AG09309 (cell line): ENCODE measurements at places on chromosomes 3 and 15.

- peak; percentile 33 for DNase-seq
These were observed 438 bp upstream of the SLC49A4 start for GRCh38 chr3:122794483-122794778.

DNA sequence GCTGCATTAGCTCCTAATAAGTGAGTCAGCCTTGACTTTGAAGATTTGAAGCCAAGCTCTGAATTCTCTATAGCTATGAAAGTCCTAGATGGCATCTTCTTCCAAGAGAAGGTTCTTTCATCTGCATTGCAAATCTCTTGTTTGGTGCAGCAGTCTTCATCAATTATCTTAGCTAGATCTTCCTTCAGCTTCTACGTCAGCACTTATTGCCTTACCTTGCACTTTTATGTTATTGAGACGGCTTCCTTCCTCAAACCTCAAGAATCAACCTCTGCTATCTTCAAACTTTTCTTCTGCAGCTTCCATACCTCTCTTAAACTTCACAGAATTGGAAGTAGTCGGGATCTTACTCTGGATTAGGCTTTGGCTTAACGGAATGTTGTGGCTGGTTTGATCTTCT, 167.6 kb downstream of the SCAPER start:
- no peak for DNase-seq

DNA sequence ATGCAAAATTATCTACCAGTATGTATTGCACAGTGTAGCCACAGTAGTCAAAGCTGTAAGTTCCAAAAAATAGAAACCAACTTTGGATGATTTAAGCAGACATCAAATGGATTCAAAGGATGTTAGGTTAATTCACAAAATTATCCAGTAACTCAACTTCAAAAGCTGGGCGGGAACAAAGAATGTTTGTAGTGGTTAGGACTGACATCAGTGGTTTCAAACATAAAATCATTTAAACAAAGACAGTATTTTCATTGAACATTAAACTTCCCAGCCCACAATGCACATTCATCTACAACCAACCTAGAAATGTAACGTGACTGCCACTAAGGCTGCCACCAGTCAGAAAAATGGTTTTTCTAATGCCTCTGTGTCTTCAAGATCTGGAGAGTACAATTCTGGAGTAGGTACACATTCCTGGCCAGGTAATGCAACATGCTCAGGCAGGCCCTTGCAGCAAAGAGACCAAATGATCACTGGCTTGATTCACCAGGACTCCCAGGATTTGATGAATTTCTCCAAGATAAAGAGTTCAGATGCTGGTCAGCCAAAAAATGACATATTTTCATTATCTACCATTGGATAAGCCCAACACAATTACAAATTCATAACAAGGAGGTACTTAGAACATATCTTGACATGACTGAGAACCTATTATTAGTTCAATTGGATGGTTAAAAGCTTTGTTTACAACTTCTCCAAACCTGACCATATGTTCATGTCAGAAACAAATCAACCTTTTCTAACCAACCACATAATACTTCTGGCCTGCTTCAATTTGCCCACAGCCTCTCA, 189.8 kb upstream of the CNTN4 start:
- DNase-seq, result no peak

DNA sequence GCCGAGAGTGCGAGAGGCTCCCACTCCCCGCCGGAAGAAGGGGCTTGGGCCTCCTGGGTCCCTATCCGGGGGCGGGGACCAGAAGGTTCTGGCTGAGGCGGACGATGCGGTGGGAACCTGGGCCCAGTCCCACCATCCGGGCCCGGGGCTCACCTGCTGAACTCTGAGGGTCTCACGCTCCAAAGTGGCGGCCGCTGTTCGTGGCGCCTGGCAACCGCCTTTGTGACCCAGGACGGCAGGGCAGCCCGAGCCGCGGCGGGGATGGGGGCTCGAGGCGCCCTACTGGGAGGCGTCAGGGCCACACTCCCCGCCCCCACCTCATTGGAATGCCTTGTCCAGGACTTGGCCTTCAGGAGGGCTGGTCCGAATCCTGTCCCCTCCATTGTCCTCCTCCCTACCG, at the start of gene FANCD2OS:
TSS of gene FANCD2OS (minus strand) at position 165 of the 400 bp plus-strand sequence. CDS start 3,481 bp downstream, outside the sequence.
- no peak for DNase-seq

GRCh38 chr3:189911001-189911400, 209.7 kb downstream of the P3H2 start:
- DNase-seq, result no peak

- no peak for DNase-seq
These were observed 201.4 kb downstream of the MBNL1 start for GRCh38 chr3:152470095-152470494.
